ENCODE measurements at places on chromosomes 11 and 22.

GRCh38 chr11:19419021-19419750 lies 178.4 kb upstream of the E2F8 start:
- DNase-seq = no peak

DNA sequence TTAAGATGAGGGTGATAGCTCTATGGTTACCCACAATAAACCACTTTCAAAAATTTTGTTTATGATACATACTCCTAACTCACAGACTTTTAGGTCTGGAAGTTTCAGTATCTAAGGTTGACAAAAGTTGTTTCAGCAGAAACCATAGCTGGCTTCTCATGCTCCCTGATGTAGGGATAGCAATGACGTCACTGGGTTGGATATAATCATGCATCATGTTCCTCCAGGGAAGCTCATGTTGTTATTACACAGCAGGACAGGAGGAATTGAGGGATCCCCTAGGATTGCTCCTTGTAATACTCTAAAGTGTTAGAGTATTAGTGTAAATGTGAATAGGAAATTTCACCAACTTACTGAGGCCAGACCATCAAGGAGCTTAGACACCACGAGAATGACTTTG lies 23.6 kb downstream of the APOL3 start:
- no peak for DNase-seq

DNA sequence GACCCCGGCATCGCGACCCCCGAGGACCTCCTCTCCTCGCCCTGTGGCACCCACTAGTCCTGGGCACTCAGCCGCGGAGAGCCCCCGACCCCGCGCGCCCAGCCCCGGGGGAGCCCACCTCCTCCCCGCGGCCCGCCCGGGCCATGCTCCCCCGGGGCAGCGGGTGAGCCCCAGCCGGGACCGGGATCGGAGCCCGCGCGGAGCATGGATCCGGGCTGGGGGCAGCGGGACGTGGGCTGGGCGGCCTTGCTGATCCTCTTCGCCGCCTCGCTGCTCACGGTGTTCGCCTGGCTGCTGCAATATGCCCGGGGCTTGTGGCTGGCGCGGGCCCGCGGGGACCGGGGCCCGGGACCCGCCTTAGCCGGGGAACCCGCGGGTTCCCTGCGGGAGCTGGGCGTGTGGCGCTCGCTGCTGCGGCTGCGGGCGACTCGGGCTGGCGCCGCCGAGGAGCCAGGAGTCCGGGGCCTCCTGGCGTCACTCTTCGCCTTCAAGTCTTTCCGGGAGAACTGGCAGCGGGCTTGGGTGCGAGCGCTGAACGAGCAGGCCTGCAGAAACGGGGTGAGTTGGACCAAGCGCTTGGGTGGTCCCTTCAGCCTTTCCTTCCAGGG lies 498 bp downstream of the C2CD2L start:
- DNase-seq = no peak

DNA sequence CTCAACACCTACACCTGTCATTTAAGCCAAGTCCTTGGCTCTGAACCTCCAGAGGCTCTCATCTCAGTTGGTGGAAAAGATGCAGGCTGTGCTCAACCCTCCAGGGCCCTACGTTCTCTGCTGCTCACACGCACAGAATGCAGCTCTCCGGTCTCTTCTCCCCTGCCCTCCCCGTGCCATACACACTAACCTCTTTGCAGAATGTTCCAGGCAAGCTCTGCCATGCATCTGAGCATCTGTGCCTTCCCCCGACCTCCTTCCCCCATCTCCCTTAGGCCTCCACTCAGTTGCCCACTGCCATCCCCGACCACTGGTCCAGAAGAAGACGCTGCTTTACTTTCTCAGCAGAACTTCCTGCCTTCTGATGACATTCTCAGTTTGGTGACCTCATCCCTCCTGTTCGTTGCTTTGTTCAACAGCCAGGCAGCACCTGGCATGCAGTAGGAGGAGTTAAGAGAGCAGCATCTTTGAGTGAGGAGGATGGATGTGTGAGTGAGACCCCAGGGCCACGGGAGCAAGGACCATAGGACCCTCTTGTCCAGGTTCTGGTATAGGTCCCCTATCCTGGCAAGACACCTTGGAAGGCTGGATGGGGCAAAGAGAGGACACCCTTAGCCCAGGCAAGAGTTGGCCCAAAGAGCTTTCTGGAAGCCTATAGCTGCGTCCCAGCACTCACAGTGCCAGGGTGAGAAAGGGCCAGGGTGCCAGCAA lies 598.0 kb downstream of the BRD1 start:
- no peak for DNase-seq

GRCh38 chr11:16577490-16577889 lies 161.0 kb upstream of the C11orf58 start:
- no peak for DNase-seq

Data from activated CD4-positive, alpha-beta memory T cell treated with anti-CD3 and anti-CD28 coated beads for 36 hours (primary cell).